ENCODE measurements at places on chromosomes 1 and 21.
A peak's percentile ranks its signal among the peaks of the same experiment; 100 is the strongest.

GRCh38 chr1:54542120-54542961 lies 5.7 kb upstream of the ACOT11 start:
- no peak for DNase-seq

DNA sequence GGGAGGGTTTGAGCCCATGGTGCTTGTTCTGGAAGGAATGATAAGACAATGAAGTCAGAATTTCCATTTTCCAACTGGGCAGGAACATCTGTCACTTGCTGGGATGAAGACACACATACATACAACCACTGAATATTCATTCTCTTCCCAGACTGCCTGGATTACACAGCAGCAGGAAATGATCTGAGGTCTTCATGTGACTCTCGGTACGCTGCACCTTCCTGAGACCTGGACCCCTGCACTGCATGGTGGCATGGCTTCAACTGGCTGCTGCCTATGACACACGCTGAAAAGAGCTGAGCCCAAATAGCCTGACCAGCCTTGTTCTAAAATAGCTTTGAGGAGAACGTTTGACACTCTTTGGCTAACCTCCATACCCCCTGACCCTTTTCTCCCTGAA lies 150.6 kb downstream of the GABPA start:
- DNase-seq = no peak

GRCh38 chr1:27912429-27912828 lies 22.4 kb upstream of the SMPDL3B start:
- DNase-seq = no peak

DNA sequence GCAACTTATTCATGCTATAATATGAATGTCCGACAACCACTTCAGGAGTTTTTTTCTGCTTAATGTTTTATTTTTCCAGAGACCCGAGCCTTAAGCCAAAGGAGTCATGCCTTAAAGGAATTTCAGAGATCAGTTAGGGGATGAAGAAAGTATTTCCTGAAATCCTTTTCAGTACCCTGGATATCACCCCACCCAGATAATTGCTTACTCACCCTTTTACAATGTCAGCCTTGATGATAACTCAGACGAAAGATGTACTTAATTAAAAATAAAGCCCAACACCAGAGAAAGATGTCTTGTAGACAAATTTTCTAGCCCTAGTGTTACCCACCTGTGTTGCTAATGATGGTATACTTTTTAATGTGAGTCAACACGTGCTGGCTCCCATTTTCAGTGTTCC lies 124.1 kb downstream of the XCL2 start:
- no peak for DNase-seq

GRCh38 chr1:248873993-248874533 lies 15.2 kb upstream of the ZNF692 start:
- DNase-seq = peak; percentile 92

- DNase-seq = peak; percentile 49
These were observed 51.0 kb downstream of the SMYD2 start for GRCh38 chr1:214331827-214332423.

- no peak for DNase-seq
These were observed 43.8 kb downstream of the C1orf198 start for GRCh38 chr1:230824551-230824918.

DNA sequence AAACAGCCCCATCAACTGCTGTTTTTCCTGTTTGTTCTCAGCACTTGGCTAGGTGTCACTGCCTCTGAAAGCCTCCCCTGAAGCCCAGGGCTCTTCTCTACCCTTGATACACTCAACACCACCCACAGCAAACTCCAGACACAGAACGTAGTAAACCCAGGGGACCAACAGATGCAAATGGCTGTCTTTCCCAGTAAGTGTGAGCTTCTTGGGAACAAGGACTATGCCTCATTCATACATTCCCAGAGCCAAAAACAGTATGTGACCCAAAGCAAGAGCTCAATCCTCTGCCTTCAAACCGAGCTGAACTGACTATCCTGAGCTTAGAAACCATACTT lies 4.4 kb downstream of the LBR start:
- no peak for DNase-seq

DNA sequence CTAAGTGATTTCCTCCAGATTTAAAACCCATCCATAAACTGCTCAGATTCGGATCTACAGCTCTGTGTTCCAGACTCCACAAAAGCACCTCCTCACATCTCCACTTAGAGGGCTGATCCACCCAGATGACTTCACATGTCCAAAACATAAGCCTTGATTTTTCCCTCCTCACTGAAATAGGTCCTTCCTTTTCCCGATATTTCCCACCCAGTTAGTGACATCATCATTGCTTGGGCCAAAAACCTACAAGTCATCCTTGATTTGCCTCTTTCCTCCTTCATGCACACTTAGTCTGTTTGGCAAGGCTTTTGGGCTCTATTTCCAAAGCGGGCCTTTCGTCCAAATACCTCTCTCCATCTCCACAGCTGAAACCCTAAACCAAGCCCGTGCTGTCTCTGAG lies 32.3 kb downstream of the CCDC185 start:
- DNase-seq = no peak

DNA sequence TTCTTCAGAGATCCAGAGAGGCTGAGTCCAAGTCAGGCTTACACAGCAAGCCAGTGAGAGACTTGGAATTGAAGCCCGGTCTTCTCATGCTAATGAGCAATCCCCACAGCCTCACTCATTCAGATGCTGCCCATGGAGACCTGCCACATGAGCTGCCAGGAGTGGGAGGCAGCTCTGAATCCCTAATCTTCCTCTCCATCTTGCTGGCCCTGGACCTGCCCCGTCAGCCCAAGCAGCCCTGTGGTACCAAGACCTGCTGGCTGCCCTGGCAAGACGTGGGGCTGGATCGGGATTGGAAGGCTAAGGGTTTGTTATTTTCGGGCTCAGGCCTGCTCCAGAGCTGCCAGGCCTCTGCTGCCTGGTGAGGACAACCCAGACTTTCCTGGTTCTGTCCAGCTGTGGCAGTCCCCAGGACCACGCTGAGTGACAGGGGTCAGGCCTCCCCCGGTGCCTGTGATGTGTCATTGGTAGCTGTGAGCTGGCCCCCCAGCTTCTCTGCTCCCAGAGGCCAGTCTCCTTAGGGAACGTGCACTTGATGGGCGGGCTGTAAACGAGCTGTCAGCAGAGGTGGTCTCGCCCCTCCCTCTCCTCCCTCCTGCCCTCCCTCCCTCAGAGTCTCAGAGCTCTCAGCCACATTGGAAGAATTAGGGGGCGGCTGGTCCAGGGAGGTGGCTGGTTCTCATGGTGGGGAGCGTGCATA lies 135.0 kb downstream of the FOXD2 start:
- DNase-seq = no peak

DNA sequence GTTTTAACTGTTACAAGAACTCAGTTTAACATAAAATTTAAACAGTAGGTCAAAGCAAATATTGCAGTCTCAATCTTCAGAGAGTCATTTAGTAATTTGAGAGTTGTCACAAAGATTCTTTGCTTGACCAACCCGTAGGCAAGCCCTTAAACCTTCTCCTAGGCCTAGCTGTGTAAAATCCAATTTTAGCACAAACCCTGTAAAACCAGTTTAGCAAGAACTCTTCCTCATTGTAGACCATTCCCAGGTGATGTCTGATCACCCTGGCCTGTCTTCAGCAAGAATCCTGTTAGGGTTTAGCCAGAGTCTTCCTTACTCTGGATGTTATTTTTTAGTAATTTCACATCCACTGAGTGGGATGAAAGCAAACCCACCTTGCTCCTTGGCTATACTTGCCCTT lies 30.1 kb downstream of the LRIG2 start:
- DNase-seq = no peak

GRCh38 chr1:158251163-158251562 lies 3.1 kb upstream of the CD1A start:
- DNase-seq = peak; percentile 44

DNA sequence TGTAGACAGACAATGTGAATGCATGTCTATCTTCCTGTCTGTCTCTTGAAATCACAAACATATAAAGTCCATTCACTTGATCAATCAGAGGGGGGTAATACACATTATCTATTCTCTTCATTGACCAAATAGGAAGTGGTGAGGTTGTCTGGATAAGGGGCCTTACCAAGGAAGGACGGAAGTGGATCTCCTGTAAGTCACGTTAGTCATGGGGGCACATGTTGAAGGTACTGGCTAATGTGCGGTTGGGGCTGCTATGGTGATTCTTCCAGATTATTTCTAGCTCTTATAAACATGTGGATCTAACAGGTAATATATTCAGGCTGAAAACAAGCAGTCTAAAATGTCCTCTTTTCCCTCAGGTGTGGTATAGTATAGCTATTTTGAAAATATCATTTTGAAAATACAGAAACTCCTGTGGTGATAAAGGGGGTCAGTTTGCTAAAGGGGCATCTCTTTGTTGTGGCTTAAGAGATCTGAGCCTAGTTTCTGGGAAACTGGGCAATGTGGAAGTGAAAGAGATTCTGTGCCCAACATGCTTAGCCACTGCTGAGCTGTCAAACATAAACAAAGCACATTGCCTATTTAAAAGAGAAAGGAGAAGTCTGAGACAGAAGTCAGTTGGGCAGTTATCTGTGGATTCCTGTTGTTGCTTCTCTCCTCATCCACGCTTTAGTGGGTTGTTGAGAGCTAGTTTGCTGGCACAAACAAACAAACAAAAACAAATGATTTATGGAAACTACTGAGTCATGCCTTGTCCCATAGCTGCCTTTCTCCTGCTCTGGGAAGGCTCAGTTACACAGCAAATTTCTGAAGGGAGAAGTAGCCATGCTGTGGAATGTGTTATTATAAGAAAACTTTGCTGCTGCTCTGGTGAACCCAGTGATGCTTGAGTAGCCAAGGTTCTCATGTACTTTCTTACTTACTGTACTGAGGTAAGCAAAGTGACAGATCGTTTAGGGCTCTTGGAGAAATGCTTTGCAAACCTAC lies 166.9 kb downstream of the HLX start:
- peak; percentile 77 for DNase-seq

DNA sequence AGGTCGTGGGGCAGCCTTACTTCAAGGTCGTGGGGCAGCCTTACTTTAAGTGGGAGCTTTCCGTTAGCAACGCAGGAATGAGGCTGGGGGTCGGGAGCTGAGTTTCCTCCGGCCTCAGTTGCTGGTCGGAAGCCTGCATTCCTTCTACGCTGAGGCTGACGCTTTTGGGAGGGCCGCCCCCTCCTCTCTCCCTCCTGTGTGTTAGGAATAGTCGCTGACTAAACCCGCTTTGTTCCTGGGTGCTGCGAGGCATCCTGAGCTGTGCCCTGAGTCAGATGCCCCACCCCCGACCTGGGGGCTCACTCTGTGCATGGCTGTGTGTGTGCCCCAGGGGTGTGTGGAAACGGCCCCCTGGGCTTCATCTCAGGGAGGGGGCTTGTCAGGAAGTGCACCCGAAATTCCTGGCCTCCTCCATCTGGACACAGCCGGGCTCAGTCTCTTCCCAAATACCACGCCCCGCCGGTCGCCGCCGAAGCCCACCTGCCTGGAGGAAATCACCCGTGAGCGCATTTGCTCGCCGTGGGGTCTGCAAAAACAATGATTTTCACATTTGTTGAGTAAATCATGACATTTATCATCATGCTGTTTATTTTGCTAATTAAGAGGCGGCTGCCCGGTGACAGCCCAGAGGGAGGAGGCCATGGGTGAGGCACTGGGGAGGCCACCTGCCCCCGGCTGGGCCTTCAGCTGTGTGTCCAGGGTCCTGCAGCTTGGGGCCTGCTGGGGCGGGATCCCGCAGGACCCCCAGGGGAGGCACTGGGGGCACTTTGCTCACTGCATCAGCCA lies 121.4 kb downstream of the PRDM16 start:
- no peak for DNase-seq

DNA sequence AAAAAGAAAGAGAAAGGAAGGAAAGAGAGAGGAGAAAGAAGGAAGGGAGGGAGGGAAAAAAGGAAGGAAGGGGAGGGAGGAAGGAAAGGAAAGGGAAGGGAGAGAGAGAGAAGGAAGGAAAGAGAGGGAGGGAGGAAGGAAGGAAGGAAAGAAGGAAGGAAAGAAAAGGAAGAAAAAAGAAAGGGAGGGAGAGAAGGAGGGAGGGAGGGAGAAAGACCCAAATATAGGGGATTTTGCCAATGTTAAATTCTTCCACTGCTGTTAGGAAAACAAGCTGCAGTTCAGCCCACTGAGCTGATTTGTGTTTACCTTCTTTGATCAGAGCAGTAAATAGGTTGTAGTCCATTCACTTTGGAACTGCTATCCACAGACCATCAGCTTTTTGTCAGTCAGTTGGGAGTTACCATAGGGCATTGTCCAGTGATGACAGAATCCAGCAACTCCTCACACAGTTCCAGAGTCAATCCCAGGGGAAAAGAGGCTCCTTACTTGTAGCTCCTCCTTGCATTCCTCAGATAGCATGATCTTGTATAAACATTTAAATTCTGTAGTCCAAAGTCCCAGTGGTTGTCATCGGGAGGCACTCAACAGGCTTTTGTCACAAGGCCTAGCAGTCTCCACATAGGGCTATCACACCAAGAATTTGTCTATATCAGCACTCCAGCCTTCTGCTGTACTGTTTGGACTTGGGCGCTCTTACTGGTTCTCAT lies 13.5 kb upstream of the PPP1R8 start:
- DNase-seq = no peak
